Activated naive CD4-positive, alpha-beta T cell (primary cell): ENCODE measurements at places on chromosomes 11 and 22.

DNA sequence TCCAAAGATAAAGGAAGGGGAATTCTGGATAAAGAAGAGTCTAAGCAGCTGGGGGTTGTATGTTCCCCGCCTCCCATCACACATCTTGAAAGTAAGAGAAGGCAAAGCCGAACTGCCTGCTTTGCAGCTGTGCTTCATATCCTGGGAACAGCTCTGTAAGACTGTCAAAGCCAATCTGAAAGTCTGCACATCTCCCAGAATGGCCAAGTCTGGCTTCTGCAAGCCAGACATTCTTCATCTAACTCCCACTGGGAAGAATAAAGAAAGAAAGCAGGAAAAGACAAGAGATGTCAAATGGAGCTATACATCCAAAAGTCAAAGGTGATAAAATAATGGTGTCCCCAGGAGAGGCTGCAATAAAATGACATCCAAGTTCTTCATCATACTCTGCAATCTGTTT, 15.4 kb downstream of the MORC2 start:
- no peak for DNase-seq

DNA sequence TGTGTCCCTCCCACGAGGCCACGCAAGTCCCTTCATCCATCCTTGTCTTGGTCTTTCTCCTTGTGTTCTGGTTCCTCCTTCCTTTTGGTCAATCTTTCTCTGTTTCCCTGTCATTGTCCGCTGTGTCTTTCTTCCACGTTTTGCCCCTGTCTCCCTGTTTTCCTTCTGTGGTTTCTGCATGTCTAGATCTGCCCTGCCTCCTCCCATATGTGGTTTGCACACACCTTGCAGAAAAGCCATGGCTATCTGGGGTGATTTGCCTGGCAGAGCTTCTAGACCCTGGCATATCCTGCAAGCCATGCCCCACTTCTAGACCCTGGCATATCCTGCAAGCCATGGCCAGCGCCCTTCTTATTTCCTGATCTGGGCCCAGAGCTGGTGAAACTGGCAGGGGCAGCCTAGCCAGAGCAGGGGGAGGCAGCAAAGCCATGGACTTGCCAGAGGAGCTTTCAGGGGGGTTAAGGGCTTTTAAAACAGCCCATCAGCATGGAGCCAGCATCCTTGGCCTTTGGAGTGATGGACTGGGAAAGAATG, 131.6 kb upstream of the NECTIN1 start:
- DNase-seq = no peak

DNA sequence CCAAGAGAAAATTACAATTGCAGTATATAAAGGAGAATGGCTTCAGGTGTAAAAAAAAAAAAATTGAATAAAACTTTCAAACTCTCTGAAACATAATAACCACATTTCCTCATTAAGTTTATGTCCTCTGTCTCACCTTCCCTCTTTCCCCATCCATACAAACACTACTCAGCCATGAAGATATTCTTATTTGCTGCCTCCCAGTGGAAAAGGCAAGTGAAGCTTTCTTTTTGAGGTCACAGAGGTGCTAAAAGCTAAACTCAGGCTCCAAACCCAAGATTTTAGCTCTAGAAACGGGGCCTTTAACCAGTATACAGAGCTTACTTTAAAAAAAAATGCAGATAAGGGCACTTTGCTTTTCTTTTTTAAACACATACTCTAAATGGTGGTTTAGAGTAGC, 1568.5 kb downstream of the FAM181B start:
- DNase-seq = no peak

DNA sequence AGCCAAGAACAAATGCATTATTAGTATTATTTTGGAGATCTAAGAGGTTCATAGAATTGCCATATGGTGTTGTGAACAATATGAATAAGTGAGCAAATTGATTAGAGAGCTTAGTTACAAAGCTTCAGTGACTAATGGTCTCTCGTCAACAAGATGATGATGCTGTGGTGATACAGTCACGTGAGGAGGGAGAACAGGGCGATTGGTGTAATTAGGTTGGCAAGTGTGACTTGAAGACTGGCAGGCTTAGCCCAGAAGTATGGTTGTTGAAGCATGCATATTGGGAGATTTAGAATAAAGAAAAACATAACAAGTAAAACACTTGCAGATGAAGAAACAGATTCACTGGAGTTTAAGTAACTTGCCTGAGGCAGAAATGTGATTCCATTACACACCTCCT, 100.6 kb upstream of the SORL1-AS1 start:
- DNase-seq = no peak
